ENCODE measurements at places on chromosomes 12 and 14.
A peak's percentile ranks its signal among the peaks of the same experiment; 100 is the strongest.

- no peak for DNase-seq
Observed at GRCh38 chr14:33307691-33308251, 369.1 kb downstream of the NPAS3 start.

- peak; percentile 32 for DNase-seq
Observed at GRCh38 chr12:6772331-6772695, at the start of gene LAG3. Gene LAG3, plus strand, starts transcription at chr12:6772520. Its CDS starts 333 bp downstream, at chr12:6772853.

DNA sequence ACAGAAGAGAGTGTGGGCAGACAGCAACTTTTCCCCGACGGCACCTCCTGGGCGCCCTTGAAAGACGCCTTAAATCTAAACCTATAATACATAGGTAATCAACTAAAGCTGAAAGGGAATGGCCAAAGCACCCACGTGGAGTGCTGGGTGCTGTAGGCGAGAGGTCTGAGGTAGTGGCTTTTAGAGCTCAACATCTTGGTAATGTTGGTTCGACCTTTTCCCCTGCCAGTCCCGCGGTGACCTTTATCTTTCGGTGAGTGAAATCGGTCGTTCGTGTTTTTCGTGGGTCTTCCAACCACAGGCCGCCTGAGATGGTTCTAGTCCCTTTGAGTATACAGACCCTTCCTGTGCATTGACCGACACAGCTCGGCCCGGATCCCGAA is 9.1 kb downstream of the OR6S1 start:
- DNase-seq, result no peak

- DNase-seq, result no peak
Observed at GRCh38 chr12:68119724-68120211, 39.8 kb downstream of the IFNG start.

DNA sequence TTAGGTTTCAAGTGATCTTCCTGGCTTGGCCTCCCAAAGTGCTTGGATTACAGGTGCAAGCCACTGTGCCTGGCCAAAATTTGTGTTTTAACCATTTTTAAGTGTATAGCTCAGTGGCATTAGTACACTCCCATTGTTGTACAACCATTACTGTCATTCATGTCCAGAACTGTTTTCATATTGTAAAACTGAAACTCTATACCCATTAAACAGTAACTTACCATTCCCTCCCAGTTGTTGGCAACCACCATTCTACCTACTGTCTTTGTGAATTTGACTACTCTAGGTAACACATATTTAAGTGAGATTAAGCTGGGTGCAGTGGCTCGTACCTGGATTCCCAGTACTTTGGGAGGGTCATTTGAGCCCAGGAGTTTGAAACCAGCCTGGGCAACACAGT is 67.3 kb upstream of the KCNH3 start:
- DNase-seq, result no peak

DNA sequence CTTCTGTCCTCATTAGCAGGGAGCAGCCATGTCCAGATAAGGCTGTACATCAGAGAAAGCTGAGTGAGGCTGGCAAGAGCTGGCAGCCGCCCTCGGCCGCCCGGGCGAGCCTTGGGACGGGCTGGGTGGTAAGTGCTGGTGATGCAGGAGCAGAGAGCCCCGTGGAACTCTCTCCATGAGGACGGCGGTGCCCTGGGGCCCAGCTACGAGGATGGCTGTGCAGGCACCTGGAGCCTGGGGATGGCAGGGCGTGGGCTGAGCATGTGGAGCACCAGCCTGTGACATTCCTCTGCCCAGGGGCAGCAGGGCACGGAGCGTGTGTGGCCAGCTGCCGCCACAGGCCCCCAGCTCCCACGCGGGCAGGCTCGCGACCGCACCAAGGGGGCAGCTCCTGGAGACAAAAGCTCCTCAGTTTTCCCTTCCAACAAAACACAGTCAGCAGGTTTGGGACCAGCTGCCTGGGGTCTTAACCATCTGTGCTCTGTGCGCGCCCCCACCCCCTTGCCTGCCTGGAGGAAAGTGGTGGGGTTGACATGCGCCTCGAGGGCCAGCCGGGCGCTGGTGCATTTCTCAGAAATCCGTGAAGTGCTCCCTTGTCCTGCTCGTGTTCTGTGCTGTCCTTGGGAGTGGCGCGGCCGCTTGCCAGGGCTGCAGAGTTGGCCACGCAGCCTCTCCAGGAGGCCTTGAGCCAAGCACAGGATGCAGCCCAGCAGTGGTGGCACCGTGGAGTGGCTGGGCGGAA is 21.4 kb downstream of the PACS2 start:
- no peak for DNase-seq

DNA sequence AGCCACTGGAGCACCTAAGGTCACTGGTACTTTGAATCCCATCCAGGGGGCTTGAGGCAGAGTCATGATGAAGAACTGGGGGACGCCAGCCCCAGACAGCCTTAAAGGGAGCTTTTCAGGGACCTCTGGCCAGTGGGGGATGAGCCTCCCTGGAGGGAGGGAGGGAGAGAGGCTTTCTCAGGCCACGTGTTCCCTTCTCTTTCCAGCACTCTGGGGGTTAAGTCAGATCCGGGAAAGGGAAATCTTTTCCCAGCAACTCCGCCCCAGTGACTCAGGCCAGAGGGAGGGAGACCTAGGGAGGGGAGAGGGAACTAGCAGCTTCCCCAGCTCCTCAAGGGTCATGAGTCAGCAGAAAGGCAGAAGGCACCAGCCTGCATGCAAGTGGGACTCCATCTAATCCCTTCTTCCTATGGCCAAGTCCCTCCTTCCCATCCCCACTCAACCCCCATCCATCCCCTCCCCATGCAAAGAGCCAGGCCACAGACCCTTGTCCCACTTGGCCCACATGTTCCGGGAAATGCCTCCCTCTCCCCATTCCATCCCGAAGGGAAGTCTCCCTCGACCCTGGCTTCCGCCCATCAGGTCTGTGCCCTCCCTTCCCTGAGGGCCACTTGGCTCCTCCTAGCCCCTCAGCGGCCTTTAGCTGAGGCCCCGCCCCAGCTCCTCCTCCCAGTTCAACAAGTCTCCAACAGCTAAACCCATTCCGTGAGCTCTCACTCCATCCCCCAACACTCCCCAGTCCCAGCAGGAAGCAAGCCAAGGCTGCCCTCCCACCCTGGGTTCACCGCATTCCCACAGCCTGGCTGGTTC is 5.6 kb downstream of the TNFRSF1A start:
- no peak for DNase-seq

- DNase-seq, result no peak
Observed at GRCh38 chr12:22656376-22656775, 31.4 kb downstream of the ETNK1 start.

GRCh38 chr12:1493781-1494565 is 100.4 kb downstream of the FBXL14 start:
- DNase-seq, result no peak

DNA sequence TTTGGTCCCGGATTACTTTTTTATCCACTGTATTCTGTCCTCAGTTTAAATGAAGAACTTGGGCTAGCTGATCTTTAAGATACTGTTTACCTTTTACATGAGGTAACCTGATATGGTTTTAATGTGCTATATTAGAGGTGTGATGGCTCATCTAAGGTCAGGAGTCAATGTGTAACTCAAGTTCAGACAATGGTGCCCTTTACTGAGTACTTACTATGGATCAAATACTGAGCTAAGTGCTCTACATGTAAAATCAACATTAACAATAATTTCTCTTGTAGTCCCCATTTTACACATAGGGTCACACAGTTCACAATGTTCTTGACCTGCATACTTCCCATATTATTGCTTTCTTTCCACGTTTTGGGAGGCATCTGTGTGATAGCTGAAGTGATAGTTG is 79.2 kb downstream of the CEP83 start:
- DNase-seq, result no peak

GRCh38 chr12:69602954-69603353 is 7.8 kb downstream of the LRRC10 start:
- no peak for DNase-seq

- no peak for DNase-seq
Observed at GRCh38 chr12:91404441-91404840, 221.8 kb upstream of the DCN start.

DNA sequence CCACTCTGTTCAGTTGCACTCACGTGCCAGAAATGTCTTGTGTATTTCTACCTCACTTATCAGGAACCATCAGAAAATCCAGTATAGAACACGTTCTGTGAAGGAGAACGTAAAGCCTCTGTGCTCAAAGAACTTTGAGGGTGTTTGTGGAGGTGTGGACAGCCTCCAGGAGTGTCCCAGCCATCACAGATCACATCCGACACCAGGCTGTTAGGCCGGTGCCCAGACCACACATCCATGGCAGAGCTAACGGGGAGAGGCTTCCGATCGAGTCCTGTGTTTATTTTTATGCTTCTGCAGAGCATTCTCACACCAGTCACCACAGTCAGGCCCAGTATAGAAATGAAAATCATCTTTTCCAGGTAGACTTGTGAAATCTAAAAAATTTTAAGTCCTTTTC is 53.6 kb downstream of the TPCN1 start:
- no peak for DNase-seq

GRCh38 chr14:76918256-76918781 is 92.1 kb downstream of the LRRC74A start:
- no peak for DNase-seq

DNA sequence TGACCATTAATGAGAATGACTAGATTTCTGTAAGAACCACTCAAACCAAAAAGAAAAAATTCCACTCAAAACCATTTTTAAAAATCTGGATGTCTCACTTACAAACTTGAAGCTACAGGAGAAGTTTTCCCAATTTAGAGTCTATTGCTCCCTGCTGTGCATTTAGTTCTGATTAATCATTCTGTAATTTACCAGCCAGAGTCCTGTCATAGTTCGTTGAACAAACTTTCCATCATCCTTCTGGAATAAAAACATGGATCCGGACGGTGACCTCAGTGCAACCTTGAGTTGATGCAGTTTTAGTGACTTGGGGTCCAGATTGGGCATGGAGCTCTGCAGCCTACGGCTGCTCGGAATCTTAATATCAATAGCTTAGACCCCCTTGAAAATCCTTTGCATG is 73.4 kb downstream of the PRMT8 start:
- DNase-seq, result no peak

- DNase-seq, result no peak
Observed at GRCh38 chr14:96627386-96627785, 125.2 kb downstream of the PAPOLA start.

DNA sequence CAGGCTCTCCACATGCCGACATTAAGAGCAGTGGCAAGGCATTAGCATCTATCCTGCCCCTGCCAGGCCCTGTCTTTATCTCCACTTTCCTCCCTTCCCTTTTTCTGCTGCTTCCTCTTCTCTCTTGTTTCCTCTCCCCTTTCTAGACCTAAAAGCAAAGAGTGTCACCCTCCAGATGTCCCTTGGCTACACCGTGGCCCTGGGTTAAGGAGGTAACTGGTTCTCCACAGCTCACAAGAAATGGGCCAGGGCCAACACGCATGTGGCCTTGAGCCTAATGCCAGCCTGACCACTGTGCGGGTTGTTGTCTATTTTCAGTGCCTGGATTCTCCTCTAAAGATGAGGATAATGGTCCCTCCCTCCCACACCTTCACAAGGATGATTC is 41.7 kb upstream of the DDX11 start:
- DNase-seq, result no peak

- no peak for DNase-seq
Observed at GRCh38 chr12:97177481-97177880, 270.4 kb downstream of the NEDD1 start.

- no peak for DNase-seq
Observed at GRCh38 chr14:30142216-30142615, 214.6 kb upstream of the PRKD1 start.

GRCh38 chr14:103421556-103421955 is 36.3 kb downstream of the MARK3 start:
- DNase-seq, result no peak

DNA sequence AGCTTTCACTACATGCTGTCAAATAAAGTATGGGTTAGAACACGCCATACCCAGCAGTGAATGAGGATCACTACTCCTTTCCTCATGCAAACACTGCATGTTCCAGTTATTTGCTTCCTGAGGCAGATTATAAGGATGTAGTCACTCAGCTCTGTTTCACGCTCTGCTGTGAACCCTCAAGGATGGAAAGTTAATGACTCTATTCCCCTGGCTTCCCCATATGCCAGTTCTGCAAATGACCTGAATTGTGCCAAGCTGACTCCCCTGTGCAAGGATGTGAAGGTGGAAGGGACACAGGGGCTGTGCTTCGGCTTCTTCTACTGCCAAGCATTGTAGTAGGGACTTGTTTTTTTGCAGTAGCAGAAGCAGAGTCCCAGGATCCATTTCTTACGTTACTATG is 6.8 kb downstream of the IFI27L1 start:
- DNase-seq, result no peak

- DNase-seq, result no peak
Observed at GRCh38 chr12:121810833-121811433, 7.1 kb downstream of the SETD1B start.

DNA sequence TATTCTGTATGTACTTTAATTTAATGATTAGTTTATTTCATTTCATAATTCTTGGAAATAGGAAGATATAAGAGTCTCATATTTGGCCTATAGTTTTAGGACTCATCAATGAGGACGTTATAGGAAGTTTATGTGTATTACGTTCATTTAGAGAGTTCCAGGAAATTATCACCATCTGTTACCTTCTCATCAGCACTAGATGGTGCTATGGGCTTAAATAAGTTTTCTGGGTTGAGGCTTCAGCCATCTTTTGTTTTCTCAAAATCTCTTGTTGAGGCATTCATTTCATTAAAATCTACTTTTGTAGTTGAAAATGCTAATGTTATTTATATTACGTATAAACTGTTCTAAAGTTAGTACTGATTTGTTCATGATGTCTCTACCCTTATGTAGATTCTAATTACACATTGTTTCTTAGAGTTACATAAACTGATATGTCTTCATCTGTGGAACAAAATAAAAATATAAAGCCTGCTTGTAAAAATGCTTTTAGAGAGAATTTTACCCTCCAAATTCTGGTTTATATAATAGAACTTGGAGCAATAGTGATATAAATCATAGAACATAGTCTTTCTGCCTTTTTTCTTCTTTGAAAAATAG is 89.2 kb downstream of the CFAP54 start:
- no peak for DNase-seq

- no peak for DNase-seq
Observed at GRCh38 chr14:69171569-69171968, 18.6 kb upstream of the DCAF5 start.

GRCh38 chr12:127271776-127272175 is 995.2 kb upstream of the TMEM132C start:
- no peak for DNase-seq

GRCh38 chr12:31245822-31246469 is 80.0 kb downstream of the SINHCAF start:
- DNase-seq, result no peak

- no peak for DNase-seq
Observed at GRCh38 chr12:57389033-57389432, 41.8 kb downstream of the R3HDM2 start.

DNA sequence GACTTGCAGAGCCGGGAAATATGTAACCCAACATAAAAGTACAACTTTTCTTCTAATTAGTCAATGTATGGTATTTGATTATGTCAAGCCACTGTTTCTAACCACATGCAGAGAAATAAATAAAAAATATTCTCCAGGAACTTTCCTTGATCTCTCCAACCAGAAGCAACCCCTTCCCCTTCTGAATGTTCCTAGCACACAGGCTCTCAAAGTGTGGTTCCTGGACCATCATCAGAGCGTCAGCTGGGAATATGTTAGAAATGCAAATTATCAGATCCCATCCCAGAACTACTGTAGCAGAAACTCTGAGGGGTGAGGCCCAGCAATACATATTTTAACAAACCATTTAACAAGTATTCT is 21.0 kb upstream of the ITPR2 start:
- no peak for DNase-seq

All from stimulated activated CD8-positive, alpha-beta memory T cell treated with anti-CD3 and anti-CD28 coated beads, Interleukin-15, amount 100 ng/mL, for 24 hours (primary cell).